ENCODE measurements at places on chromosomes 1 and 21.

DNA sequence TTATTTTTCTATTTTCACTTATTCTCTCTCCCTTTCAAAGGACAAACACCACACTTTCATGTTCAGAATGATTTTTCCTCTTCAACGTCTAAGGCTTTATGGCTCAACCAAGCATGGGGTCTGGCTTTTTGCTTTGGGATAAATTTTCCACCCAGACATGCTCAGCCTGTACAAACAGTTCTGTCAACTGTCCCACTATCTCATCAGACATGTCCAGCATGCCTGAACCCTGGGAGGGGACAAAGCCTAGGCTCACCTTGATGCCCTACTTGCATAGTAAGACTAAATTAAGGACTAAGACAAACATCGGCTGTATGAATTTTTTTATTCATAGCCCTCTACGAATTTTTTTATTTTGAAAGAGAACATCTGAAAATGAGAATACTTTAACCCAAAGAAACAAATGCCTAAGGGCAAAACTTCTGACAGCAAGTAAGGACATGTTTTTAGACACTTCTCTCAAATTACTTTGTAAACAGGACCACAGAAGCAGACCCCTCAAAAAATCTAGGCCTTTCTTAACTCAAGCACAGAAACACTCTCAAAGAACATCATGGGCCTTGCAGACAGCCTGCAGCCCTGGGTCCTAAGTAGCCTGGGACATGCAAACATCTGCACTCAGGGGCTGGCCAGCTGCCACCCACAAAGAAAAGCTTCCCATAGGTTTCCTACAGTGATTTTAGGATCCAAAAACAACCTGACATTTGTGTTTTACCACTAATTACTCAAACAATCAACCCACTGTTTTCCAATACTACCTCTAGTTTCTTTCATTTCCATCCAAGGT, 72.3 kb upstream of the PALMD start:
- no peak for DNase-seq

- no peak for DNase-seq
Measured at GRCh38 chr1:32178380-32179192, 889 bp upstream of the TXLNA start.

GRCh38 chr1:246483569-246483933, 23.5 kb downstream of the SMYD3 start:
- no peak for DNase-seq

GRCh38 chr1:79974659-79975058, 968.1 kb upstream of the ADGRL4 start:
- DNase-seq, result no peak

DNA sequence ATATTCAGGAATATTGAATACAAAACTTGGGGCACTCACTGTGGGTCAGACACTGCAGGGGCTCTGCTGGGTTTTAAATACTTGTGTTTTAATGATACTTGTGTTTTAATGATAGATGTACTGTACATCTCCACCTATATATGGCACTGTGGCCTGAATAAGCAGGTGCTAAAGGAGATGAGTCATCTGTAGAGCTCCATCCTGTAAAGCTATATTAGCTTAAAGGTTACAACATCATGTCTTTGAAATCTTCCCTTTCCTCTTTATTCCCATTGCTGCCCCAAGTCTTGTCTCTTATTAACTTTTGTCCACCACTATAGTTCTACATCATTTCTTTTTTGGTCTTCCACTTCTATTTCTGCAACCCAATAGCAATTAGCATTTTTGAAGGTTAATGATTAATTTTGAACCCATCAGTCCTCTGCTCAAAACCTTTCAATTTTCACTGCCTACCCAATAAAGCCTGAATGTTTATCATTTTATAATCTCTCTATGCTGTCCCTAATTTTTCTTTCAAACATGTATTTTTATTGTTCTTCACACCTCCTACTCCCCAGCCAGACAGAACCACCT, 113.3 kb upstream of the PTGFR start:
- DNase-seq, result no peak

- DNase-seq, result no peak
Measured at GRCh38 chr1:89081005-89081404, 16.0 kb upstream of the GBP1 start.

DNA sequence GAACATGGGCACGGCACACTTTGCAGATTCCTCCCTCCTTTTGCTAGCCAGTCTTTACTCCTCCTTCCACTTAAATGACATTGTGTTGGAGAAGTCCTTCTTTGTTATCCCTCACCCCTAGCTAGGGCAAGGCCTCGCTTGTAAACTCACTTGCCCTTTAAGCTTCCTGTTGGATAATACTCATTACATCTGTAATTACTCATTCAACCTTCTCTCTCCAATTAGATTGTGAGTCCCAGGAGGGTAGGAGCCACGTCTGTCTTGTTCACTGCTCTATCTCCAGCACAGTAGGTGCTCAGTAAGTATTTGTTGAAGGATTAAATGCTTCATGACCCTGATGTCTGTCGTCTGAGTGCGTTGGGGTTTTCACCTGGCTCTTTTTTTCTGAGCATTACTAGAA, 98.7 kb upstream of the USP24 start:
- no peak for DNase-seq

DNA sequence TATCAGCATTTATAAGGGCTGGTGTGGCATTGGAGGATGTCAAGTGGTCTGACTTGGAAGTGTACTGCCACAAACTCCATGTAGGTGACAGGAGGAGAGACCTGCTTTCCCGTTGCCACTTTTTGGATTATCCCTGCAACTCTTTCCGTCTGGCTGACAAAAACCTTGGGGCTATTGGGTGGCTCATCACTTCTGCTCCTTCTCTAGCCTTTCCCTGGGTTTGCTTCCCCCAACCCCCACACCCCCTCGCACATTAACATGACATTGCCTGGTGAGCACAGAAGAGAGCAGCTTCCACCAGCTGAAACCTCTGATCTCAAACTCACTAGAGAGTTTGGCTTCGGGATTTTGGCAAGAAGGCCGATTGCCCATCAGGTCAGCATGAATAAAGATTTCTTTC, 39.2 kb downstream of the PROX1 start:
- DNase-seq, result no peak

- no peak for DNase-seq
Measured at GRCh38 chr1:91701472-91701869, 184.5 kb downstream of the TGFBR3 start.

DNA sequence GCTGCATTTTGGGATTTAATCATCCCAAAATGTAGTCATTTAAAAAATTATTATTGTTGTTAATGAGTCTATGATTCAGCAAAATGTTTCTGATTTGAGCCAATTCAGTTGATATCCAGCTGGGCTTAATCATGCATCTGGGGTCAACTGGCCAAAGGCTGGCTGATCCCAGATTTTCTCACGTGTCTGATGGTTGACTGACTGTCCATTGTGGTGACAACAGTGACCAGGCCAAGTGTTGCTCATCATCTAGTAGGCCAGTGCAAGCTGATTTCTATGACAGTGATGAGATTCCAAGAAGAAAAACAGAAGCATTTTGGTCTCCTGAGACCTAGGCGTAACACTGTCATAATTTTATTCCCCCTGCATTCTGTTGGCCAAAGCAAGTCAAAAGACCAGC, 80.1 kb upstream of the ZC3H11B start:
- DNase-seq, result no peak

- no peak for DNase-seq
Measured at GRCh38 chr1:59698386-59698785, 116.4 kb upstream of the HOOK1 start.

GRCh38 chr1:25022361-25023189, 92.5 kb upstream of the RUNX3 start:
- peak; percentile 62 for DNase-seq

DNA sequence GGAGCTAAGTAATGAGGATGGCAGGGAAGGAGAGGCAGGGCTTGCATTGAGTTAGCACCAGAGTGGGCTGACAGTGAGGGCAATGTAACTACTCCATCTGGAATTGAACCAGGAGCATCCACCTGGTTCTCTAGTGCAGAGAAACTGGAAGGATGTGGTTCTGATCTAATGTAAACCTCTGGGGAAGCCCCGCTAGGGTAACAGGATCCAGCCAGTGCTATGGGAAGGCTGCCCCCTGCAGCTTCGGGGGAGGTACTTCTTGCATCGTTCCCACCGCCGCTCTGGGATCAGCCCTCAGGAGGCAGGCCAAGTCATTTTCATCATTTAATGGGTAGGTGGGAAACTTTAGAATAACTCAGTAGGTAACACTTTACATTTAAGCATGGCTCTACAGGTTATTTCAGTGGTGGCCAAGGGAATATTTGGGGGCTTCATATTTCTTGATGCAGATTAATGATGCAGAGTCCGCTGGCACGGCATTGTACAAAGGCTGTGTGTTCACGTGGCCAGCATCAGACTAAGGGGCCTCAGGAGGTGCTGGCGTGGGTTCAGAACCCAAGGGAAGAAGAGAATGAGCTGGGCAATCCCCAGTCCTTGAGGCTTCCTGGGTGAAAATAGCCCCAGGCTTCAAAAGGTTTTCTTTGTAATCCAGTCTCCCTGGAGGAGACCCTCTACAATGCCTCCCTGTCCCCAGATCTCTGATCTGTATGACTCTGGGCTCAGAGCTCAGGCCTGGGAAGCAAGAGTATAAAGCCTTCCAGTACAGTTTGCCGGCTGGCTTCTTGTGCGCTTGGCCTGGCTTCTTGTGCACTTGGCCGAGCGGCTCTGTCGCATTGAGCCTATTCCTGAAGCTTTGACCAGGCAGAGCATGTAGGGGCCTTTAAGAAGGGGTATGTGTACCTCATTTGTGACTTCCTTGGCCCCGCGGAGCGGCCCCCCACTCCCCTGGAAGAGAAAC, 26.4 kb upstream of the KAZN start:
- DNase-seq, result peak; percentile 14

DNA sequence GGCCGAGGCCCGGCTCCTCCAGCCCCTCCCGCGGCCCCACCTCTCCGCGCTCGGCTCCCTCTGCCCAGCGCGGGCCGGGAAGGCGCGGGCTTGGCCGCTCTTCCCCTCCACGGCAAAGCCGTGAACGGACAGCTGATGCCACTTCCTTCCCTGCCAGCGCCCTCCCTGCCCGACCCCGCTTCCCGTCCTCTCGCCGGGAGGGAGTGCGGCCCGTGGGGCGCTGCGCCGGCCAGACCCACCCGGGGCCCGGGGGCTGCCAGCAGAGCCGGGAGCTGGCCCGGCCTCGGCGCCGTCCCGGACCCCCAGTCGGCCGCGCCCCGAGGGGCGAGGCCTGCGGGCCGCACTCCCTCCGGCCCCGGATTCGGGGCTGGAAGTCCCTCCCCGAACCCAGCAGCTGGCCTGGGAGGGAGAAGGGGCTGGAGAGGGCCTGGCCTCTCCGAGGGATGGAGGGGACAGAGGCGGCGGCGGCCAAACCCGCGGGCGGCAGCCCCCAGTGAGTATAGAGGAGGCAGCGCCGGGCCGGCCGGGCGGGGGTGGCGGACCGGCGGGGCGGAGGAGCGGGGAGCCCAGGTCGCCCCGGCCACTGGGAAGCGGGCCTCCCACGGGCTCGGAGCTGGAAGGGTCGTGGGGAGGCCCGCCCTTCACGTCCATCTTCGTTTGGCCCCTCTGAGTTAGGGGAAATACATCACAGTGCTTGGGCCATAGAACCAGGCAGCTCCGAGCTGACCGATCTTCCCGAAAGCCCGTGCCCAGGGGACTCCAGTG, at the start of gene KIAA1614:
Gene KIAA1614 (plus strand): TSS at position 97 of the 765 bp plus-strand sequence. CDS start 347 bp downstream, at position 444.
- peak; percentile 39 for DNase-seq

GRCh38 chr1:941015-941587, 17.4 kb downstream of the SAMD11 start:
- DNase-seq, result no peak

DNA sequence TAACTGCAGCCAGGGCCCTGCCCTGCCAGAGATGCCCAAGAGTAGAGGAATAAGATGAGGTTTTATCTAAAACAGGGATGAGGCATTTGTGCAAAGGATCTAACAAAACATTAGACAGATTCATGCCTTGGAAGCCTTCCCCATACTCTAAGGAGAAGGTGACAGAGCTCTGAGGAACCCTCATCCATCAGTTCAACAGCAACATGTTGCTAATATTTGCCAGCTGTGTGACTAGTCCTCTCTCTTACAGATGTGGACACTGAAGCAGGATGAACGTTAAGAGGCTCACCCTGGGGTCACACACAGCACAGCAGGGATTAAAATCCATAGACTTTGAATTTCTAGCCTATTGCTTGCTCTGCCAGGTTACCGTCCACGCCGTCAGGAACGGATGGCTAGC, 99.0 kb downstream of the ZBTB18 start:
- DNase-seq, result no peak

GRCh38 chr1:155196103-155196892, 11.4 kb downstream of the THBS3 start:
- DNase-seq, result no peak

DNA sequence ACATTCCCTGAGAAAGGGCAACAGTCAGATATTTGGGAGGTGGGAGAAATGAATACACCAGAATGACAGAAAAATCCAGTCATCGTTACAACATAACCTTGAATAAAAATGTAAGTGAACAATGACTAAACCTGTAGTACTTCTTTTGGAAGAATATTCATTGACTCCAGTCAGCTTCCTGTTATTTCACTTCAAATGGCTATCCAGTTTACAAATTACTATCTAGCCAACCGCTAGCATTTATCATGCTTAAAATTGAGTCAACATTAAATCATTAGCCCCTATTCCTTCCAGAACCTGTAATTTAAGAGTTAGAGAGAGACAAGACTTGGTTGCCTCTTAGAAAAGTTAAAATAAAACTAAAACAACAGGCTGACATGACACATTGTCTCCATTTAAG, 33.6 kb downstream of the WLS start:
- no peak for DNase-seq

DNA sequence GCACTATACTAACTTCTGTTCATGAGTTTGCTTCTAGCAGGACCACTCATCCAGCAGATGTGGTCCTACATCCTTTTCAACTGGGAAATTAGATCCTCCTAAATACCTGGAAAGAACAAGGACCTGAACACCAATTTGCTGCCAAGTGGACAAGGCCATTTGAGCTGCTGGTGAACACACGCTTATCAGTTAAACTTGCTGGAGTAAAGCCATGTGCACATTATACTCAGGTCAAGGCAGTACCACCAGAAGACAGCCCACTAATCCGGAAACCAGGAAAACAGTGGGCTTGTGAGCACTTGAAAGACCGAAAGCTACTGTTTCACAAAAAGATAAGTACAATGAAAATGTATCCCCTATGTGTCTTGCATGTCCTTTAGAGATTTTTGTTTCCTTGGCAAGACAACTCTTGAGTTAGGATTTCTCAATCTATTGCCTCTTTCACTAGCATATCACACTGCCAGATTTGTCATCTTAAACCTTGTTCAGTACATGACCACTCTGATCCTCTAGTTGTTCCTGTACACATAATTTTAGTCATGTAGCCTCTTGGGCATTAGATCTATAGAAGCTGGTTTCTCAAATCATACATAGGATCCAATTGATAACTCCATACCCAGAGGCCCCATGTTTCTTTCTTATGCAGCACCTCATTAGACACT, 4.5 kb upstream of the REN start:
- DNase-seq, result no peak

DNA sequence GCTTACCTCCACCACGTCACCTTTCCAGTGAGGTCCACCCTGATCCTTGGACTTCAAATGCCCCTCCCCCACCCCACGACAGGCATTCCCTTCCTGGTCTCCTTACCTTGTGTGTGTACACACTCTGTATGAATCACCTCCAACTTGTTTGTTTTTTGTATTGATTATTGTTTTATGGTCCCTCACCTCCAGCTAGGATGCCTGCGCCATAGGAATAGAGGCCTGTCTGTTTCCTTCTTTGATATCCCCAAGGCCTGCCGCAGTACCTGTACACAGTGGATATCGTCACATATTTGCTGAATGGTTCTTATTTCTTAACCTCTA, 219.6 kb upstream of the POU3F1 start:
- DNase-seq, result no peak
